IPS-NIHi11 (cell line): ENCODE measurements at places on chromosomes 1 and 21.

GRCh38 chr1:180151508-180151907 lies 3.2 kb upstream of the QSOX1 start:
- no peak for DNase-seq

DNA sequence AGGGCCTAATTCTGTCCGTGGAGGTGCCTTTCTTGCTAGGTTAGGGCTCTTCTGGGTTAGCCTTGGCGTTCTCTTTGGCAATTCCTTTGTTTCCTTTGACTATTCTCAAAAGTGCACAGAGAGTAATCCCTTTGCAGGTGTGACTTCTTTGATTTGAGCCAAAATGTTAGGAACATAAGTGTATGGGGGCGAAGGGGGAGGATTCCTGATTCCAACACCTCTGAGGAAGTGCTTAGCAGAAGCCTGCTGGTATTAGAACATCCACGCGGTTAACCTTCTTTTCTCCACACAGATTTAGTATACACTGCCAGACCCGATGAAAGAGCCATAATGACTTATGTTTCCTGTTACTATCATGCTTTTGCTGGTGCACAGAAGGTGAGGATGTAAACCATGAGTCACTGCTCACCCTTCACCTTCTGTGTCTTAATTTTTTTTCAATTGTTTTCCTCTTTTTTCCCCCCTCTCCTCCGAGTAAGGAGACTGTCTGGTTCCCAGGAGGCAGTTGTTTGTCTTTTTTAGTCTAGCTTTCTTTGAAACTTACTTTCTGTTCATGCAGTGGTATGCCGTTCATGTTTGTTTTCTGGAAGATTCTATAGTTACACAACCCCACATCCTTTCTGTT lies 48.0 kb downstream of the ACTN2 start:
- no peak for DNase-seq

DNA sequence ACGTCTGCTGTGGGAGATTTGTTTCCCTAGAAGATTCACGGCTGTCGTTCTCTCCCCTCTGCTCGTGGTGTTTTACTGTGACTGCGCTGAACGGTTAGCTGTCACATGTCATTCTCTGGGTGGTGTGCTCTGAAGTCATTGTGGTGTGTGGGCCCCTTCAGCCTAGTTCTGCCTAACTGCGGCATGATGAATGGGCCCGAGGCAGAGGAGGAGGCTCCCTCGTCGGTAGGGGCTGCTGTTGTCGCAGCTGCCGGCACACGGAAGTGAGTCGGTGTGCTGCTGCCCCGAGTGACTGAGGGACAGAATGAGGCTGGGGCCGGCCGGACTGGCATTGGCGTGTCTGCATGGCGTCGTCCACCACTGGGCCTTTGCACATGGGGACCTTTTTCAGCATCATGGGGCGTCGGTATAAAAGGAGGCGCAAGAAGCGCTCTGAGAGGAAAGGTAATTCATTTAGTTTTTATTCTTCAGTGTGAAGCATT lies 77.9 kb downstream of the ADARB1 start:
- peak; percentile 63 for DNase-seq

GRCh38 chr1:34113362-34113761 lies 51.7 kb downstream of the CSMD2 start:
- peak; percentile 28 for DNase-seq

DNA sequence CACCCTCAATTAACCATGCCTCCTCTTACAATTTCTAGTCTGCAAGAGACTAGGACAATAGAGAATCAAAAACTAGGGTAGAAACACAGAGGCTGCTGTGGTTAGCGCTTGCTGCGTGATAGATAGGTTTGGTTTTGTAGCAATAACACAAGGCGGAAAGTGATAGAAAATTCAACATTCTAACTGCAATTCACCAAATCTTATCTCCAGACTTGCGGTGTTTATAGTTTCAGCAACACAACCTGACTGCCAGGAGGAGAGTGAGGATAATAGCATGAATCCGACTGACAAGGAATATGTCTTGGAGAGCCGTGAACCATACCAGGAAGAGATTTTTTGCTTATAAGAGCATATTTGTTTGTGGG lies 30.7 kb upstream of the IFNAR2 start:
- DNase-seq: no peak

GRCh38 chr1:203464226-203464625 lies 11.4 kb upstream of the PRELP start:
- DNase-seq: no peak

GRCh38 chr1:230109895-230110667 lies 43.0 kb downstream of the GALNT2 start:
- no peak for DNase-seq

DNA sequence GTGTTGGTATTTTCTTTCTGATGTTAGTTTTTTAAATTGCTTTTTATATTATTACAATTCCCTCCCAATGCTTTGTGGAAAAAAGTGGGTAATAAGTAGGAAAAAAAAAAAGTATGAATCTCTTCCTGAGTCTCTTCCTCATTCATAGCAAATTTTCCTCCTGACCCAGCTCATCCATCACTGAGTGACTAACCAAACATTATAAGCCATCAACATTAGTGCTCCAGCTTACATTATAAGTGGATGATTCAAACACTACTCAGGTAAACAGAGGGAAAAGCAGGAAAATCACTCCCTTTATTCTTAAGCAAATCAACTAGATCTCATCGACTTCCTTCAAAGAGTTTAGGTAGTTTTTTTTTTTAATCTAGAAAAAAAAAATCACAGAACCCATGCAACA lies 15.4 kb upstream of the SAMD13 start:
- no peak for DNase-seq

DNA sequence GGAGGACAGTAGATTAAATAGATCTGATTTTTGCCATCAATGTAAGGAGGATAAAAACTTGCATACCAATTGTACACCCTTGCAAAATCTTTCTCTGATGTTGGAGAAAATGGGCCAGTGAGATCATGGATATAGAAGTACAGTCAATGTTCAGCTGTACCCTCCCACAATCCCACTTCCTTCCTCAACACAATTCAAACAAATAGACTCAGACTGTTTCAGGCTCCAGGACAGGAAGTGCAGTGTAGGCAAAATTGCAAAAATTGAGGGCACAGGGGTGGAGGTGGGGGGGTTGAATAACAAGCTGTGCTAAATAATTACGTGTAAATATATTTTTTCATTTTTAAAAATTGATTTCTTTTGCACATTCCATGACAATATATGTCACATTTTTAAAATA lies 3.9 kb upstream of the IFI44 start:
- no peak for DNase-seq

GRCh38 chr1:223288826-223289225 lies 75.2 kb downstream of the SUSD4 start:
- DNase-seq: no peak

DNA sequence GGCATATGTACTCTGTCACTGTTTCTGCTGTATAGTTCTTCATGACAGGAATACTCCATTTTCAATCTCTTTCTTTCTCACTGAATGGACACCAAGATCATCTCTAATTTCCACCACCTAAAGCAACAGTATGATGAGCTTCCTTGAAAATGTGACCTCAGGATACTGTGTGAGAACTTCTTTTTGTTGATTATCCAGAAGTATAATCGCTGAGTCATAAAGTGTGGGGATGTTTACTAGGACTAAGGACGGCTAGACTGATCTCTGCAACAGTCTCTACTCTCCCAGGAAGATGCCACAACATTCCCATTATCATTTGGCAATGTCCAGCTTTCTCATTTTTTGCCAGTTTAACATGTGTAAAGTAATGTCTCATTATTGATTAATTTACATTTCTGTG lies 70.3 kb downstream of the TNFSF18 start:
- no peak for DNase-seq

DNA sequence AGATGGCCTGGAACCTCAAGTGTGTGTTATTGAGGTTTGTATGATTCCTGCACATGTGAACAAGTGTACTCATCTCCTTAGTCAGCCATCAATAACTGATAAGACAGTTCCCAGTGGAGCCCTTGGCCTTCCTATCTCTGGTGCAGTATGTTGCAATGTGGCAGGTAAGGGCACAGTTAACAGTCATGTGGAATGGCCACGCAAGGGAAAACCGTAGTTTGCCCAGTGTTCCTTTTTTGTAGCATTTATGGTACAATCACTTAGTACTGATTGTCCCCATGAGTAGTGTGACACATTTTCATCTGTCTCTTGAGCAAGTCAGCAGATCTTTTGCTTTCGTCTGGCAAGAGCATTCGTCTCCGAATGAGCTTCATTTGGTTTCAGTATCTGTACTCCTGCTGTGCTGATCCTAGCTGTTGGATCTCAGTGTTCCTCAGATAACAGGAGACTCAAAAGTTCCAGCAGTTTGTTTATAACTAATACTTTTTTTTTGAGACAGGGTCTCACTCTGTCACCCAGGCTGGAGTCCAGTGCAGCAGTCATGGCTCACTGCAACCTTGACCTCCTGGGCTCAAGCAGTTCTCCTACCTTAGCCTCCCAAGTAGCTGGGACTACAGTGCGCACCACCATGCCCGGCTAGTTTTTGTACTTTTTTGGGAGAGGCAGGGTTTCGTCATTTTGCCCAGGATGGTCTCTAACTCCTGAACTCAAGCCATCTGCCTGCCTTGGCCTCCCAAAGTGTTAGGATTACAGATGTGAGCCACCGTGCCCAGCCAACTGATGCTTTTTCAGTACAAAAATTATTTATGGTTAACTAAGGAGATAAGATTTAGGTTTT lies 8.2 kb downstream of the CTPS1 start:
- DNase-seq: no peak

GRCh38 chr1:183590244-183591191 lies at the start of gene NCF2:
NCF2 (minus strand) TSS chr1:183590459; CDS start chr1:183590329, 130 bp downstream.
- DNase-seq: no peak

DNA sequence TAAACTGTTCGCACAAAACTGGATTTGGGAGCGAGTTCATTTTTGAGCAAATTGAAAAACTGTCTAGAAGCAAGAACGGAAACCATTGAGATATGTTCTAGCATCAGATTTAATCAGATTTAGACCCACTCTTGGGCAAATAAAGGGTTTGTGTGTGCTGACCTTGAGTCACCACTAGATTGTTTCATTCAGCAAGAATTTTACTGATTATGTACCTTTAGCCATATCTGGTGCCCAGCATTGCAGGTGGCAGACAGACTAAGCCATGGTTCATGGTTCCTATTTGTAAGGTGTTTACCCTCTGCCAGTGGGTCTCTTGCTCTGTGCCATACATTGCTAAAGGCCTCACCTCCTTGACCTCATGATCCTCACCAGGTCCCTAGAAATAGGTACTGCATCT lies 1.4 kb downstream of the NUDC start:
- no peak for DNase-seq

GRCh38 chr1:63746129-63746864 lies 27.5 kb upstream of the ROR1 start:
- peak; percentile 34 for DNase-seq

DNA sequence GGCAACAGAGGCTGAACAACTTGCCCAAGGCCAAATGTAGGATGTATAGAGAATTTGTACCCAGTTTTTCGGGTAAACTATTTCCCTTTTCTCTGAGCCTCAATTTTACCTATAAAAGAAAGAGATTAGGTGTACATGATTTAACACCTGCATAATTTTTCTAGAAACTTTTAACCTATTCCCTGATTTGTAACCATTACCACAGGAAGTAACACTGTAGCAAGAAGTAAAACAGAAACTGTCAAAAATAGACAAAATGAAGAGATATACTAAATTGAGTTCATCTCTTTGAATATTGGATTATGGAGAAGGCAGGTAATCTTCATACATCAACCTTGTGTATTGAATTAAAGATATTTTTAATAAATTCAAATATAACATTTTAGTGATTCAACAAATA lies 136.2 kb downstream of the ZC3H11B start:
- DNase-seq: no peak

- no peak for DNase-seq
Observed at GRCh38 chr1:19055701-19056100, 99.2 kb upstream of the IFFO2 start.

DNA sequence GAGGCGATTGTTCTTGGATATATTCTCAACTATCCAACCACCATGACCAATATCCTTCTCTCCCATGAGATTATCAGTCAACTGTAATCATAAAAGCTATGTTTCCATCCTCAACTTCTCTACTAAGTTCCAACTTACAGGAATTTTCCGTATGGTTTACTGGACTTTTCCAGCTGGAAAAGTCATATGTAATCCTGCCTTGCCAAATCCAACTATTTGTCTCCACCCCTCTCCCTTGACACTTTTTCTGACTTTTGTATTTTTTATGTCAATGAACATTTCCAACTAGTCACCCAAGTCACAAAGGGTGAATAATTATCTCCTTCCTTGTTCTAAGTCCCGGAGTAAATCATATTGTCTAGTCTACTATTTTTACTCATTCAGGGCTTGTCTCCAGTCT lies 293.1 kb downstream of the USP25 start:
- DNase-seq: no peak

GRCh38 chr1:182189535-182190066 lies 128.1 kb upstream of the ZNF648 start:
- no peak for DNase-seq

DNA sequence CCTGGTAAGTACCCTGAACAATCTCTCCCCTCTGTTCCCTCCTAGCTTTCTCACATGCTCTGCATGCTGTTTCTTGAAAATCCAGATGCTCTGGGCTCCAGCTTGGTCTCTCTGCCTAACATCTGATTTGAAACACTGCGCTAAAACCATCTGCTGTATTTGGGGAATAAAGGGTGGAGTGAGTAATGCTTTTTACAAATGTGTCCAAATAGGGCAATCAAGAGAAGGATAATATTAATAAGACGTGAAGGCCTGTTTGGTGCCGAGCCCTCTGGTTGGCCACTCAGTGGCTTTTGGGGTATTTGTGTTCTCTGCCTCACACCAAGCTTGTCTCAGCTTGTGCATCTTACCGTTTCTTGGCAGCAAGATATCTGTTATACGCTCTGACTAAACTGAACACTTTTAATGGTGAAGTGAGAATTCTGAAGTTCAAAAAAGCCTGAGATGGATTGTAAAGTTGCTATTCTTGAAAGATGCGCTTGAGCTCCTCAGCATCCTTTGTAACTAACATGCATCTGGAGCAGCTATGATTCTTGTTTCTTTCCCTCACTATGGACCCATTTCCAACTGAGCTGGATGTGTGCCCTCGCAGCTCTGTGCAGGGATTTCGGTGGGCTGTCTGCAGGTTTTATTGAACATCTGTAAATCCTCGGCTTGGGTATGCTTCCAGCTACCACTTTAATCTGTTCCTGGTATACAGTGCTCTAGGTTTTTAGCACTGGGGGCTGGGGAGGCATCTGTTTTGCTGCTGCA lies 269.4 kb downstream of the RWDD3 start:
- no peak for DNase-seq

DNA sequence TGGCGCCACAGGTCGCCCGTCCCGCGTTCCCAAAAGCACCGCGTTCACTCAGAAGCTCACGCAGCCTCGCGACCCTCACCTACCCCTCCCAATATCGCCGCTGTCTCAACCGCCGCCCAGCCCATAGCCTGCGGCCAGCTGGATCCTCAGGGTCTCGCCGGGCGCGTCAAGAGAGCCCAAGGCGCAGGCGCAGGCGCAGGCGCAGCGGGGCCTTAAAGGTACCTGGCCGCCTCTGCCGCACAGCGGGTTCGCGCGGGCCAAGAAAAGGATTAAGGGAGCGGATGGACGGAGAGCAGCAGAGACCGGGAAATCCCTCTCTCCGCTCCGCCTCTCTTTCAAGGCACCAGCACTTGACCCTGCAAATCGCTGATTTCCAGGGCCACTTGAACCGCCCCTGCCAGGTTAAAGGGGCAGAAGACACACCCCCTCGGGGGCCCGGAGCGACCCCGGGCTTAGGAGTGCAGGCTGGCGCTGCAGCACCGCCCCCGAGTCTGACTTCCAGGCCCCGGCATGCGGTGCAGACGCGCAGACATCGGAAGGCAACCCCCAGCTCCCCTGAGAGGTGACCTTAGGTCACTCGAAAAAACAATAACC lies at the start of gene NBPF20:
NBPF20 (minus strand) TSS at position 168 of the 594 bp plus-strand sequence. CDS start 20,331 bp downstream, outside the sequence.
- peak; percentile 92 for DNase-seq

GRCh38 chr1:74481607-74482006 lies 30.8 kb downstream of the LRRC53 start:
- no peak for DNase-seq
